NCI-H1436 (cell line): ENCODE measurements at places on chromosomes 12 and 14.
A peak's percentile ranks its signal among the peaks of the same experiment; 100 is the strongest.

DNA sequence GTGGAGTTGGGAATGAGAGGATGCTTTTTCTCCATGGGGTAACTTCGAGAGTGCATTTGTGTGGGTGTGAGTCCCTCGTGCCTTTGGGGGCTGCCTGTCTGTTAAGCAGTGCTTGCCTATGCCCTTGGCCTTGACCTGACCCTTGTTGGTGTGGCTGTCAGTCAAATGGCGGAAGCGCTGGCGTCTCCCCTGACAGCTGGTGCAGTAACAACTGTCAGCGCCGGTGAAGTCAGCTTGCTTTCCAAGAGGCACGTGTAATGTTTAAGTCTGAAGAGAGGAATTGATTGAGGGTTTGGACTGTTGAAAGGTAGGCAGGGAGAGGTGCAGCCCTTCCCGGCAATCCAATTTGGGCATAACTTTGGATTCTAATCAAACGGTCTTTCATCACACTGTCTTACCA is 211.3 kb downstream of the AACS start:
- no peak for DNase-seq

- no peak for DNase-seq
Observed at GRCh38 chr14:103692871-103693270, 22.4 kb downstream of the XRCC3 start.

- DNase-seq: no peak
Observed at GRCh38 chr14:98189944-98190343, 1082.1 kb downstream of the BCL11B start.

GRCh38 chr12:64147011-64147631 is 75.0 kb downstream of the KICS2 start:
- DNase-seq: peak; percentile 20

GRCh38 chr12:4584281-4584680 is 22.3 kb downstream of the DYRK4 start:
- DNase-seq: no peak

DNA sequence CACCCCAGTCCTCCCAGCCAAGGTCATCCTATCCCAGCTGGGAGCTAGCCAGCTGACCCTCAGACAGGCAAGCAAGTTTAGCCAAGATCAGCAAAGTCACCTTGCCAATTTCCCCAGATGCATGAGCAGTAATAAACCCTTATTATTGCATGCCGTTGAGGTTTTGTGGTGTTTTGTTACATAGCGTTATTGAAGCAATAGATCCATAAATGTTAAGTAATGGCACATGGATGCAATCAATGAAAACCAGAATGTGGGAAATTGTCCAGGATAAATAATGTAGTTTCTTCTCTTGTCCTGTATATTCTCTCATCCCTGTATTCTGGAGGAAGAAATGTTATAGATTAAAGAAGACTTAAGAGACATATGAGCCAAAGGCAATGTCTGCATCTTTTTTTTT is 18.0 kb upstream of the TMEM260 start:
- no peak for DNase-seq

- no peak for DNase-seq
Observed at GRCh38 chr12:14771651-14772137, 31.6 kb downstream of the WBP11 start.

GRCh38 chr14:103521951-103522563 is 573 bp downstream of the CKB start:
- no peak for DNase-seq

DNA sequence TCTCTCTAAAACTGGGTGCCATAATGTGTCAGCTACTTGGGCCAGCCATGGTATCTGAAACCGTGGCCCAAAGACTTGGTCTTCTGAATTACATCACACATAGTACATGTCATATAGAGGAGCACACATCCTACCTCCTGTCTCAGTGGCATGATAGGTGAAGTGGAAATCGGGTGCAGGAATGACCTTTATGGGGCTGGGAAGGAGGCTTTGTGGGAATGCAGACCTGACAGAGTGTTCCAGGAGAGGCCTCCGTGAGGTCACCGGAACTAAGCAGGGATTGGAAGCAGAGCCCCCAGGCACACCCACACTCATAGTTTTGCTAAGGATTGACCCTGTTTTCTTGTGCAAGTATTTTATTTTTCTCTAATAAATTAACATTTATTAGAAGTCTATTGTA is 82.6 kb downstream of the NTF3 start:
- DNase-seq: no peak

DNA sequence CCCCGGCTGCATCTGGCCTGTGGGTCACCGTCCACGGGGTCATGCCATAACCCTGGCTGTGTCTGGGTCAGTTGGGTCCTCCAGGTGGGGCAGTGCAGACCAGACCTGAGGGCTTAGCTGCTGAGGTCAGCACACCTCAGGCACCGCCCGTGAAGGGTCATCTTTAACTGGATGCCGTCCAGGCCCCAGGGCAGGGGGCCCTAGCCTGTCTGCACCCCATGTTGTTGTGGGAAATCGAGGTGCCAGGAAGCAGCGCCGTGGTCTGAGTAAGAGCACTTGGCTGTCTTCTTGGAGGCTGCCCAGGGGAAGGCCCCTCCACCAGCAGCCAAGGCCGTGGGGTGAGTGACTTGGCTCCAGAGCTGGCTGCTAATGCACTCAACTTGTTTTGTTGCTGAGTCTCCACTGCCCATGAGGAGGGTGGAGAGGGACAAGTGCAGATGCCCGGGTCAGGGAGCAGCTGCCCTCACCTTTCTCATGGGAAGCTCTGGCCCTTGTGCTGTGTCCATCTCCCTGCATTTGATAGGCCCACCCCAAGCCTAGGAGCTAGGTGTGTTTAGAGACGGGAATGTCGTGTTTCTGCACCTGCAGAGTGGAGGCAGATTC is 317.2 kb downstream of the TMEM121 start:
- DNase-seq: no peak
